ENCODE measurements at places on chromosomes 12 and 14. TPM values are rescaled to one million over a fixed set of nuclear protein-coding genes. Genes with fewer than 3 reads are reported as not detected.

GRCh38 chr12:92130999-92131398 is 14.6 kb downstream of the BTG1 start:
- no peak for DNase-seq

GRCh38 chr14:76957224-76957891 is 71.2 kb downstream of the IRF2BPL start:
- no peak for DNase-seq

DNA sequence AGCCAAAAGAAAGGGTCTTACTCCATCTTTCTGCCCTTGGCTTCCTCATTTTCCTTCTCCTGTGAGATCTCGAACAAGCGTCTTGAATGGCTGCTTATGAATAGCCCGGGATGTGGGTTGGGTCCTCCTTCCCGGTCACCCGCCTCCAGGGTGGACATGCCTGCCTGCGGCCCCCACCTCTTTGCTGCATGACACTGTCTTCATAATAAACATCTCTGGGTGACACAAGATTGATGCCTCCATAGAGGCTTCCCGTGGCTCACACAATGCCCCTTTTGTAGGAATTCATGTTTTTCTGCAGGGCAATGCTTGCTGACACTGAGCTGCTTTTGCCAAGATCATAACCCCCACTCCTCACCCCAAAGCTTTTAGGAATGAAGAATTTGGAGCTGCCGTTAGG is 125.9 kb downstream of the ZNF664 start:
- DNase-seq = no peak

GRCh38 chr14:94175011-94175745 is 1.1 kb downstream of the PPP4R4 start:
- DNase-seq = no peak

- DNase-seq = no peak
These were observed 26.3 kb downstream of the MIPOL1 start for GRCh38 chr14:37223947-37224474.

GRCh38 chr14:54625112-54625511 is 58.2 kb downstream of the SAMD4A start:
- no peak for DNase-seq

KRT81 gene
- total RNA-seq = not detected

GRCh38 chr12:4628406-4628805 is 20.4 kb downstream of the AKAP3 start:
- DNase-seq = no peak

FSCB gene
- not detected for total RNA-seq

KRT6A gene
- total RNA-seq = not detected

GRCh38 chr12:119168721-119169120 is 10.0 kb upstream of the HSPB8 start:
- DNase-seq = no peak

GRCh38 chr14:23094666-23095195 is at the start of gene ACIN1:
Gene ACIN1 (minus strand): TSS chr14:23095136. CDS start chr14:23095112, 24 bp downstream.
- no peak for DNase-seq

DNA sequence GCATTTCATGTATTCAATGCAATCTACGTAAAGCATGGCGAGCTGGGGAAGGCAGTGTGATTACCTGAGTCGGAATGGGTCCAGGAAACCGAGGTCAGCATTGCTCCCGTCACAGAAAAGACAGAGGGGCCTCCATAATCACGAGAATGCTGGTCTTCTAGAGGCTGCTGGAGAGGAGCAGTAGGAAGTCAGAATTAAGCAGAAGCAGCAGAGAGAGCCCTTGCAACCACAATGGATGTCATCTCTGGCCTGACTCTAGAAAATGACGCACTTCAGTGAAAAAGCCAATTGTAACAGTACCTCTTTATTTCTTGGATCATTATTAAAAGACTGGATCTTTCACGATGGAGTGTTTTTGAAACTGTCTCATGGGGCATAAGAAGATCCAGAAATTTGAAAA is 69.5 kb upstream of the FOXN3 start:
- DNase-seq = no peak

DNA sequence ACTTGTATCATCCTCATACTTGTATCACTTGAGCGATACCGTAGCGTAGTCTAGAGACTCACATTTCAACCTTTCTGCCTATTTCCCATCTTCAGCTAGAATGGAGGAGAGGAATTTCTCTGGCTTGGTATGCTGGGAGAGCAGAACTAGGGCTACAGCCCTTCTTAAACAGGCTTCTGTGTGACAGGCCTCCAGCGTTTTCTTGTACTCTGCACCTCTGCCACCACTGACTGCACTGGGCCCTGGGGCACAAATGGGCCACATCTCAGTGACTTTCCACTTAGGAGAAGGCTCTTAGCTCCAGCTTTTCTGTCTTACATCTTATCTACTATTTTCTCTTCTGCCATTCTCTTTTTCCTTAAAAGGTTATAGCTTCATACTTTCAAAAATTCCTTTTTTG is 26.8 kb downstream of the HCFC2 start:
- DNase-seq = no peak

DNA sequence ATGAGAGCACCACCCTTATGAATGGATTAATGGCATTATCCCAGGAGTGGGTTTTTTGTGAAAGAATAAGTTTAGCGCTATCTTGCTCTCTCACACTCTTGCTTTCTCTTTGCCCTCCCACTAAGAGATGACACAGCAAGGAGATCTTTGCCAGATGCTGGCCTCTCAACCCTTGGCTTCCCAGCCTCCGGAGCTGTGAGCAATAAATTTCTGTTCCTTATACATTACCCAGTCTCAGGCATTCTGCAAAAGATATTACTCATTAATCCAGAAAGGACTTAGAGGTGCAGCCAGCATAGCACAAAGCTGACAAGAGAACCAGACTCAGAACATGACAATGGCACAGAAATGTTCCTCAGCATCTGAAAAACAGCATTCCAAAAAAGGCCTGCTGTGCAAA is 190.6 kb downstream of the ITPR2 start:
- no peak for DNase-seq

EGLN3 gene
- 16.0 TPM for total RNA-seq

- no peak for DNase-seq
These were observed 78.3 kb downstream of the AACS start for GRCh38 chr12:125143491-125143890.

- DNase-seq = no peak
These were observed 4.9 kb downstream of the DUSP6 start for GRCh38 chr12:89347325-89347829.

GRCh38 chr14:84108746-84109457 is 1421.0 kb upstream of the FLRT2 start:
- DNase-seq = no peak

KRT3 gene
- total RNA-seq = not detected

OR8S1 gene
- total RNA-seq = not detected

DNA sequence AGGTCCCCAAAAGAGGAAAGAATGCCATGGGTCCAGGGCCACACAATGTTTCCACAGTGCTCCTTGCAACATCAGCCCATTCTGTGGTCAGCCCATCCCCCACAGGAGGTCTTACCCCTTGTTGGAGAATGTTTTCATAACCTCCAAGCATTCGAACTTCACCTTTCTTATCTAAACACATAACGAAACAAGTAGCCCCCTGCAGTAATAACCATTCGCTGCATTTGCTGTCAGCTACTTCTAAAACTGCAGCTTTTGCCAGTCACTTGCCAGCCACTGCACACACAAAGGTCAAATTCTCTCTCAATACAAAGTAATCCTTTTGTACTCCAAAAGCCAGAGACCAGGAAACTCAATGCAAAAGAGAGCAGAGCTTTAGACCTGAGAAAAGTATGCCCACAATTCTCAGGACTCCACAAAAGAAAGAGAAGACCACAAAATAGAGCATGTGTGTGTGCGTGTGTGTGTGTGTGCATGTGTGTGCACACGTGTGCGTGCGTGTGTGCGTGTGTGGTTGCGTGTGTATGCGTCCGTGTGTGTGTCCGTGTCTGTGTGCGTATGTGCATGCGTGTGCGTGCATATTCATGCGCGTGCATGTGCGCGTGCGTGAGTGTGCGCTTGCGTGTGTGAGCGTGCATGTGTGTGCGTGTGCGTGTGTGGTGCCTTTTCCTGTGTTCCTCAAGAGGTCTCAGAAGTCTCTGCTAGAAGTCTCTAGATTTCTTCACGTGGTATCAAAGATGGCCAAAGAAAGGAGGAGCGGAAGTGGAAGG is 31.7 kb upstream of the NINJ2 start:
- DNase-seq = no peak

GRCh38 chr12:31491241-31491794 is 99.6 kb downstream of the DENND5B start:
- DNase-seq = no peak
